Right lobe of liver (tissue), 6 donors: ENCODE measurements at places on chromosomes 13 and 19. TPM values are rescaled to one million over a fixed set of nuclear protein-coding genes. Genes with fewer than 3 reads are reported as not detected.
A peak's percentile ranks its signal among the peaks of the same experiment; 100 is the strongest.

DNA sequence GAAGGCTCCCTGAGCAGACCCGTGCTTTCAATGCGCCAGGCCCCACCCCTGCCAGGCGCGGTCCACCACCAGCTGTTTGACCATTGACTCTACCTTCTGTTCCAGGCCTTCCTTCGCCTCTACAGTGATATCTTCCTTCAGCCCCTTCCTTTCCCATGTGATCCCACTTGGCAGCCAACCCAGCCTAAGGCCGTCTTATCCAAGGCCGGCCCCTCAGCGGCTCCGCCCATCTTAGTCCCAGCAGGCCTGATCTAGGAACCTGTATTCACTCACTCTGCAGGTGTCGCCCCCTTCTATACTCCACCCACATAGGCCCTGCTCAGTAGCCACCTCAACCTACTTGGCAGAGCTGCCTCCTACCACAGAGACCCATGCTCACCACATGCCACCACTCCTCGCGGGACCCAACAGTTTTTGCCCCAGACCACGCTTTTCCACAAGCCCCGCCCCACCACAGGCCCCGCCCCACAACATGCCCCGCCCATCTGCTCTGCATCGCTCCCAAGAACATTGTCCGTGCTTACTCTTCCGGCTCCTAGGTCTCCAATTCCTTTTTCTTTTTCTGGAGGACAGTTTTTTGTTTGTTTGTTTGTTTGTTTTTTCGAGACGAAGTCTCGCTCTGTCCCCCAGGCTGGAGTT, 2.9 kb downstream of the RASIP1 start:
- DNase-seq = no peak
- no peak overlapping the region for H3K4me3 ChIP-seq
- H3K27me3 ChIP-seq = no peaks in the 10 kb centered on the region
- no peak overlapping the region for H3K27ac ChIP-seq

- H3K4me1 ChIP-seq = no peaks in the 10 kb centered on the region
- no peaks in the 10 kb centered on the region for H3K27me3 ChIP-seq
- DNase-seq = no peak
- no peak overlapping the region for H3K4me3 ChIP-seq
- peaks cover 4% of the 10 kb centered on the region for H3K36me3 ChIP-seq
- H3K27ac ChIP-seq = no peak overlapping the region
Observed at GRCh38 chr13:30659980-30660379, 42.3 kb downstream of the USPL1 start.

- no peak for DNase-seq
- H3K27me3 ChIP-seq = no peaks in the 10 kb centered on the region
- H3K4me3 ChIP-seq = no peak overlapping the region
- H3K4me1 ChIP-seq = no peaks in the 10 kb centered on the region
Observed at GRCh38 chr19:15112385-15112784, 5.2 kb downstream of the SYDE1 start.

GRCh38 chr13:114032126-114032799, 58.4 kb upstream of the C13orf46 start:
- no peaks in the 10 kb centered on the region for H3K36me3 ChIP-seq
- H3K27me3 ChIP-seq = no peaks in the 10 kb centered on the region
- no peak overlapping the region for H3K4me3 ChIP-seq

DNA sequence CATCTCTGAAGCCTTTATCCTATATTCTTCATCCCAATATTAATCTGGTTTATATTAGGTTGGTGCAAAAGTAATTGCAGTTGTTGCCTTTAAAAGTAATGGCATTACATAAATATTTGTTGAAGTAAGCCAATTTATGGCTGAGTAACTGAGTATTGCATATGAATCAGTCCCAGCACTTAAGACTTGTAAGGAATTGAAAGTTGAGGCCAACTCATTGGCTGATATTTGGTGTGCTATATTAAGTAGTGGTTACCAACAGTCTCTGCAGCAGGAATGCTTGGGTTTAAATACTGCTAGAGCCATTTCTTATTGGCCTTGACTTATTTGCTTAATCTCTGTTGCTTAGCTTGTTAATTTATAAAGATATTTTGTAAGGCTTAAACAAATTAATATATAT, 460.7 kb downstream of the GPC6 start:
- no peak overlapping the region for H3K27ac ChIP-seq
- no peaks in the 10 kb centered on the region for H3K4me1 ChIP-seq
- H3K27me3 ChIP-seq = no peaks in the 10 kb centered on the region

GRCh38 chr13:22979952-22980351, 200.8 kb upstream of the SGCG start:
- DNase-seq = no peak
- no peaks in the 10 kb centered on the region for H3K36me3 ChIP-seq
- H3K4me3 ChIP-seq = no peak overlapping the region
- H3K27ac ChIP-seq = no peak overlapping the region

DNA sequence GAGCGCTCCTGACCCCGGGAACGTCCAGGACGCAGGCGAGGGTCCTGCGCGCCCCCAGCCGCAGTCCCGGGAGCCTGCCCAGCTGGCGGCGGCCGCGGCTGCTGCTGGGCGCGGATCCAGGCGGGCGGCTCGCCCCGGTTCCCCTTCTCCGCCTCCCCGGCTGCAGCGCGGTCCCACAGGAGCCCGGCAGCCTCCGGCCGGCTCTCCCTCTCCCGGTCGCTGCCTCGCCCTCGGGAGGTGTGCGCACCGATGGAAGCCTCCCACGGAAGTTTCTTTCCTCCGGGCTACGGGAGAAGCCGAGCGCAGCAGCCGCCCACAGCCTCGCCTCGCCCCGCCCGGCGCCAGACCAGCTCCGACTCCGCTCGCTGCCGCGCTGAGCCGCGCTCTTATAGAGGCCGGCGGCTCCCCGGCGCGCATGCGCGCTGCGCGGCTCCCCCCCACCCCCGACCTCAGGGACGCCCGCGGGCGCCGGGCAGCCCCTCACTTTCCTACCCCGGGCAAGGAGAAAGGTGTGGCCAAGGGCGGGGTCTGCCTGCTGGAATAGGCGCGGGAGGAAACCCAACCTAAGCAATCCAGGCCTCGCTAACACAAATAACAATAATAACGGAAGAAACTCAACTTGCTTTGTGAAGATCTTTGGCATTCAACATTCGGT, at the start of gene SHISA2:
Gene SHISA2, minus strand, starts transcription at position 360 of the 655 bp plus-strand sequence. CDS start 1,041 bp downstream, outside the sequence.
- H3K4me3 ChIP-seq = no peak within 1 kb of the TSS
- H3K27ac ChIP-seq = no peak within 1 kb of the TSS
- no peaks in the 10 kb centered on the region for H3K36me3 ChIP-seq
- peaks cover 17% of the 10 kb centered on the region for H3K27me3 ChIP-seq

GRCh38 chr13:40172149-40172591, 494.3 kb downstream of the FOXO1 start:
- H3K4me3 ChIP-seq = no peak overlapping the region
- no peak overlapping the region for H3K27ac ChIP-seq
- no peaks in the 10 kb centered on the region for H3K4me1 ChIP-seq
- H3K36me3 ChIP-seq = no peaks in the 10 kb centered on the region
- H3K27me3 ChIP-seq = no peaks in the 10 kb centered on the region

DNA sequence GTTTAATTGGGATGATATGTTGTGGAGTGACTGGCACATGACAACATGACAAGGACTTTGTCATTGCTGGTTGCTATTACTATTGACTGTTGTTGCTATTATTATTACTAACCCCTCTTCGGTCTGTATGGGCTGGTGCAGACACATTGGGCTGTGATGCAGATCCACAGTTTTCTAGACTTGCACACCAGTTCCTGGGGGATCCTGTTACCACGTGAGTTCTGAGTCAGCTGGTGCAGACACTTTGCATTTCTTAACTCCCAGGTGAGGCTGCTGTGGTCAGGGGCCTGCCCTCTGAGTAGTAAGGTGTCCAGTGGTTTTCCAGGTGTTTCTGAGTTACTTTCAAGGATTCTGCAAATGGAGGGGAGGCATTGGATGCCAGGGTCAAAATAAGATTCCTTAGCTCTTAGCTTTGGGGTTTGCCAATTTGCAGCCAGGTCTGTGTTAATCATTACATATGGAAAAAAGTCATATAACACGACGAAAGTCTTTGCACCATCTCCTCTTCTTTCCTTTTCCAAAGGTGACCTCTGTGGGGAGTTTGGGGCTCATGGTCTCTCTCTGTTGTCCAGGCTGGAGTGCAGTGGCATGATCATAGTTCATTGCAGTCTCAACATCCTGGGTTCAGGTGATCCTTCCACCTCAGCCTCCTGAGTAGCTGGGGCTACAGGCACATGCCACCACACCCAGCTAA, 19.3 kb downstream of the BICRA start:
- no peaks in the 10 kb centered on the region for H3K27me3 ChIP-seq
- no peak overlapping the region for H3K4me3 ChIP-seq
- DNase-seq = no peak
- no peaks in the 10 kb centered on the region for H3K36me3 ChIP-seq

DNA sequence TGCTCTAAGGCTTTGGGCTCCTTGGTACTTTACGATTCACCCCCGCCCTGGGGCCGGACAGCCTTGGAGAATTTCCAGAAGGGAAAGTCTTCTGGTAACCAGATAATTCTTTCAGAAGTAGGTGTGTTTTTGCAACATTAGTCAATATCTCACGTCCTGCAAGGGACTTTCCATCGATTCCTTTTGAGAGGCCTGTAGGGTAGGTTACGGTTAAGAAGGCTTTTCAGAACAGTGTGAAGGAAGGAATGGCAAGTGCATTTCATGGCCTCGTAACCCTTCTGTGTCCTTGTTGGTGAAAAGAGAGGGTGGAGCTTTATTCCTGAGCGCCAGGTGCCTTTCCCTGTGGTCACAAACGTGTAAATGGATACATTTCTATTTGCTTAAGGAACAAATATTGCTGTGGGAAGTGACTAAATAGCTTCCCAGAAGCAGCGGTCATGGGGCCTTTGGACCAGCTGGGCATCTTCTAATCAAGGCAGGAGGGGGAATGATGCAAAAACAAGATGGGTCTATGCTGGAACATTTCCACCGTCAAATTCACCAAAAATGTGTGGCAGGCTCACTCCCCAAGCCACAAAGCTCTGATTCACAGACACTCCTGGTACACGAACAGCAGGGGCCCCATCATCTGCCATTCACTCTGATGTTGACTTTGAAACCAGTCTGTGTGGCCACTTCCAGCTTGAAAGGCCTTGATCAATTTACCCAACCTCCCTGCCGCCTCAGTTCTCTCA, 99.2 kb downstream of the ANKRD10 start:
- no peak overlapping the region for H3K4me3 ChIP-seq
- no peaks in the 10 kb centered on the region for H3K36me3 ChIP-seq
- H3K27me3 ChIP-seq = no peaks in the 10 kb centered on the region
- H3K27ac ChIP-seq = no peak overlapping the region
- no peak for DNase-seq

- no peaks in the 10 kb centered on the region for H3K36me3 ChIP-seq
- no peak overlapping the region for H3K4me3 ChIP-seq
- no peak overlapping the region for H3K27ac ChIP-seq
- no peak for DNase-seq
- H3K4me1 ChIP-seq = no peaks in the 10 kb centered on the region
Observed at GRCh38 chr13:44174769-44175425, 198.7 kb upstream of the SERP2 start.

GRCh38 chr13:96700657-96701056, 293.6 kb downstream of the OXGR1 start:
- no peak overlapping the region for H3K4me3 ChIP-seq
- no peaks in the 10 kb centered on the region for H3K36me3 ChIP-seq
- no peaks in the 10 kb centered on the region for H3K4me1 ChIP-seq
- H3K27me3 ChIP-seq = no peaks in the 10 kb centered on the region
- DNase-seq = no peak

GRCh38 chr13:71096421-71096820, 770.6 kb downstream of the DACH1 start:
- no peaks in the 10 kb centered on the region for H3K4me1 ChIP-seq
- no peak for DNase-seq
- H3K36me3 ChIP-seq = no peaks in the 10 kb centered on the region
- H3K4me3 ChIP-seq = no peak overlapping the region

DNA sequence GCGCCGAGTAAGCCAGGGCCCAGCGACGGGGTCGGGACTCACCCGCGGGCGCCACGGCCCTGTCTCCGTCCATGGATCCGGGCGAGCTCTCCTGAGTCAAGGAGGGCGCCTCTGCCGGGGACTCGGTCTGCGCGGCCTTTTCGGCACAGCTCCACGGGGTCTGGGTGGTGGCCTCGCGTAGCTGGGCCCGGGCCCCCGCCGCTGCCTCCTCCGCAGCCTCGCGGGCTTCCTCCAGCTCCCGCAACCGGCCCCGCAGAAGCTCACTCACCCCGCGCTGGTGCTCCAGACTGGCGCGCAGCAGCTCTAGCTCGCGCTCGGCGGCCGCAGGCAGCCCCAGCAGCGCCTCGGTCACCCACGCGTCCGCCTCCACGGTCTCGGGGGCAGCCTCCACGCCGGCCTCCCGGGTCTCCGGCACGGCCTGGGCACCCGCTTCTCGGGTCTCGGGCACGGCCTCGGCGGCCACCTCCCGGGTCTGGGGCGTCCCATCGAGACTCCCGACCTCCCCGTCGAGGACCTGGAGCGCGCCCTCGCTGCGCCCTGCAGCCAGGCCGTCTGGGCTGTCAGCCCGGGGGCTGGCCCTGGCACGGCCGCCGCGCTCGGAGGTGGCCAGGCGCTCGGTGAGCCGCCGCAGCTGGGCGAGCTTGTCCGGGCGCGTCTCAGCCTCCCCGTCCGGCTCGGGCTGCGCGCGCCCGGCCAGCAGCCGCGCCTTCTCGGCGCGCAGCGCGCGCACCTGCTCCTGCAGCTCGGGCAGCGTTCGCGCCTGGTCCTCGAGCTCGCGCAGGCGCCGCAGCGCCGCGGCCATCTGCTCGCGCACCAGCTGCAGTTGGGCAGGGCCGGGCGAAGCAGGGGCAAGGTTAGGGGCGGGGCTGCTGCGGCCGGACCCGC, 8.4 kb downstream of the KANK3 start:
- H3K4me1 ChIP-seq = peaks cover 5% of the 10 kb centered on the region
- DNase-seq = peak; percentile 55

- H3K4me3 ChIP-seq = no peak overlapping the region
- H3K36me3 ChIP-seq = no peaks in the 10 kb centered on the region
- H3K4me1 ChIP-seq = peaks cover 7% of the 10 kb centered on the region
- H3K27me3 ChIP-seq = no peaks in the 10 kb centered on the region
Observed at GRCh38 chr19:32649751-32650150, 25.2 kb downstream of the ANKRD27 start.

- H3K27me3 ChIP-seq = no peaks in the 10 kb centered on the region
- no peaks in the 10 kb centered on the region for H3K36me3 ChIP-seq
- DNase-seq = no peak
- H3K27ac ChIP-seq = no peak overlapping the region
- H3K4me3 ChIP-seq = no peak overlapping the region
- no peaks in the 10 kb centered on the region for H3K4me1 ChIP-seq
Observed at GRCh38 chr13:40098246-40098645, 442.8 kb downstream of the COG6 start.

Gene SOX1
- not detected for total RNA-seq

Gene NAPSA
- total RNA-seq = 0.82 TPM

Gene LYPD3
- not detected for total RNA-seq

Gene LRFN3
- total RNA-seq = 6.2 TPM

Gene CDX2
- total RNA-seq = not detected

Gene LRG1
- 566 TPM for total RNA-seq

Gene SHISA7
- total RNA-seq = 0.04 TPM

Gene PPP1R15A
- 25.6 TPM for total RNA-seq

Gene SIAH3
- not detected for total RNA-seq

Gene TMEM86B
- total RNA-seq = 12.2 TPM

Gene IGFL1
- total RNA-seq = not detected
